ENCODE measurements at places on chromosomes 7 and 10. TPM values are rescaled to one million over a fixed set of nuclear protein-coding genes. Genes with fewer than 3 reads are reported as not detected.
A peak's percentile ranks its signal among the peaks of the same experiment; 100 is the strongest.

GRCh38 chr7:87129848-87130247 lies 22.4 kb upstream of the DMTF1 start:
- no peak for DNase-seq

GRCh38 chr10:12416344-12417050 lies 67.2 kb downstream of the CAMK1D start:
- DNase-seq: no peak

DNA sequence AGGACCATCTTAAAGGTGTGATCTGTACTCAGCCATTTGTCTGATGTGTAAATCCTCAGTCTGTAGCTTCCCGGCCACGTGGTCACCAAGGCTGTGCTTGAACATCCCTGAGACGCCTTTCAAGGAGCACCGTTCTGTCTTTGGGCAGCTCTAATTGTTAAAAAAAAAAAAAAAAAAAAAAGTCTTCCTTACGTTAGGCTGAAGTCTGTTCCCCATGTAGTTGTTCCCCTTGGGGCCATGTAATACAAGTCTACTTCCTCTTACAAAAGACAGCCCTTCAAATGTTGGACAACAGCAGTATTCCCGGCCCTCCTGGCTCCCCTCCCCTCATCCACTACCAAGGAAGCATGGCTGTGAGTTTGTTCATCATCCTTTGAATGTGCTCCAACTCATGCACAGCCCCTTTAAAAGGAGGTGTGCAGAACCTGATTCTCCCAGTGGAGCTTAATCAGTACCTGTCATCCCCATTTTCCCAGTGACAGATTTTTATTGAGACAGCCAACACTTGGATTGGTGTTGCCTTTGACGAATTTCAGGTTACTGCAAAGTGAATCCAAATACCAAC lies 392.2 kb upstream of the GALNT17 start:
- DNase-seq: no peak

GRCh38 chr7:157494506-157495176 lies 157.8 kb downstream of the DNAJB6 start:
- DNase-seq: no peak

DNA sequence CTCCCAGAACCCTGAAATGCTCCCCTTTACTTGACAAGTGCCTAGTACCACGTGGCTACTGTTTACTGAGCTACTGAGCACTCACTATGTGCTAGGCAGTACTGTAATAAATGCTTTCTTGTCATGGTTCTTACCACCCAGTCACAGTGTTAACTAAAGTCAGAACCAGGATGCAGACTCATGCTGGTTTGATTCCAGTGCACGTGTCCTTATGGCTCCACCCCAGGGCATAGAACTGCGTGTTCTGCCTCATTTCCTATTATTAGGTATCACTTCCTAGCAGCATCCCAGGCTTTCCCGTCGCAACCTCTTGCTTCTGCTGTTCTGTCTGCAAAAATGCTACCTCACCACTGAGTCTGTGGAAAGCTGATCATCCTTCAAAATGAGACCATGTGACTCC lies 71.7 kb upstream of the DOCK1 start:
- no peak for DNase-seq

GRCh38 chr7:155007947-155008346 lies 5.0 kb upstream of the PAXIP1 start:
- no peak for DNase-seq

DNA sequence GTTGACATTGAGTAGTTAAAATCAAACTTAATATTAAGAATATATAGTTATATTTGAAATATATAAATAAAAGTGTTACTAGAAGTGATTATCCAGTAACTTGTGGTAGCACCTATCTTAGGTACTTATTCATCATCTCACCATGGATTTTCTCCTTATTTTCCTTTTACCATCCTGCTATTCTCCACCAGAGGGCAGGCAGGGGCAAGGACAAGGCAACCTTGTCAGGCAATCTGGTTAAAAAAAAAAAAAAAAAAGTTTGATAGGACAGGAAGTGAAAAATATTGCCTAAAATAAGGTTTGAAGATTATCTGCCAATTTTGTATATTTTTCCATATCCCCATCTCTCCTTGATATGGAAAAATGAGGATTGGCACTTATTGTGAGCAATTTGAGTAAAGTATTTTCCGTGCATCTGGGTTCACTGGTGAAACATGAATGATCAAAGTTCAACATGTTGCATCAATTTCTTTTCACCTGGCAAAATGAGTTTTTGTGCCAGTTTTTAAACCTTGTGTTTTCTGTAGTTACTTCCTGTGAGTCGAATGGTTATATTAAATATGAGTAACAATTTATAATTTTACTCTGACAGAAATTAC lies 256.7 kb downstream of the AGMO start:
- DNase-seq: peak; percentile 53

DNA sequence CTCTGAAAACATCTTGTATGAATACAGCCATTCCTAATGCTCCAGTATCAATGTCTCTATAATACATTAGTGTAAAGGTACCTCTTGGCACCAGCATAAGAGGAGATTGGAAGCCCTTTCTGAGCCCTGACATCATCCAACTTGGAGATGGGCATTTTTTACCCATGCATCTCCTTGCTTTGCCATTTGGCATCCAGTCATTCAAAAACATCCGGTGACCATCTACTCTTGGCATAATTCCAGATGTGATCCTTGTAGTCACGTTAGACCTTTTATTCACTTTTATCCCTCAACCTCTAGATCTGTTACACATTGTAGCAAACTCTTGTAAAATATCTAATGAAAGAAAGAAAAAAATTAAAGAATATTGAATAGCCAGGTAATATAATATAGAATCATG lies 17.9 kb upstream of the SGMS1 start:
- no peak for DNase-seq

DNA sequence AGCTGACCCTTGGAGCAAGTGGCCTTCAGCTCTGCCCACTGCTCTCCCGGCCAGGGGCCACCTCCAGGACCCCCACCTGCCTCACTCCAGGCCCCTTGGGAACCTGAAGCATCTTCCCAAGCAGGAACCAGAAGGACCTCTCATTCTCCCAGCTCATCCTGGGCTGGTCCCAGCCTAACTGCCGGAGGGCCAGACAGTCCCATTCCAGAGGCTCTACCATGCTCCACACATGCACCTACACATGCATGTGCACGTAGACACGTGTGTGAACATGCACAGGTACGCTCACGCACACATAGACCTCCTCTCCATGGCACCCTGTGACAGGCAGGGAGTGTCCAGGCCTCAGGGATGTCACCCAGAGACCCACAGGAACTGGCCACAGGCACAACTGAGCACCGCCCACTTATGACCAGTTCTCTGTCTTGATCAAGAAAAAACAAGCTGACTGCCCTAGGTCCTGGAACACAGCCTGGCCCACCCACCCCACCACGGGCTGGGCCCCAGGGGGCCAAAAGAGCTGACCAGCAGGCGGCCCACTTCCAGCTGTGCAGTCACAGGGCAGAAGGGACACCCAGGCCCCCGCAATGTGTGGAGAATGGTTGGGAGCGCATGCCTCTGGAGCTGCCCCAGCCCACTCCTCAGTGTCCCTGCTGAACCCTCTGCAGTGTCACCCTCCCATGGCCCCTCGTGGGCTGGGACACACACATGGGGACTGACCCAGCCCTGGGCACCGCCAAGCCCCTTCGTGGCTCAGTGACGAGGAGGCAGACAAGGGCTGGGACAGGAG lies 43.4 kb downstream of the CAMK2B start:
- DNase-seq: no peak

DNA sequence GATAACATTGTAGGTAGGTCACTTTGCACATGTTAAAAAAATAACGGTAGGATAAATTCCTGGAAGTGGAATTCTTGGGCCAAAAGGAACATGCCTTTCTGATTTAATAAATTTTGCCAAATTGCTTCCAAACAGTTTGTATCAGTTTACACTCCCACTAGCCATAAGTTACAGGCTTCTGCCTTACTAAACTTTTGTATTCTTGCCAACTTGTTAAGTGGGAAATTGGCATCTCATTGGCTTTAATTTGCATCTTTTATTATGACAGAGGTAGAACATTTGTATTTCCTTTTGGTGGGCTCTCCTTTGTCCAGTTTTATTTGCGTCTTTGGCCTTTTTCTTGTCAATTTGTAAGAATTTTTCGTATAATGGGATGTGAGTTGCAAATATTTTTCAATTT lies 38.3 kb upstream of the FAM180A start:
- no peak for DNase-seq

- DNase-seq: no peak
These were observed 30.6 kb downstream of the JMJD1C start for GRCh38 chr10:63434866-63435854.

DNA sequence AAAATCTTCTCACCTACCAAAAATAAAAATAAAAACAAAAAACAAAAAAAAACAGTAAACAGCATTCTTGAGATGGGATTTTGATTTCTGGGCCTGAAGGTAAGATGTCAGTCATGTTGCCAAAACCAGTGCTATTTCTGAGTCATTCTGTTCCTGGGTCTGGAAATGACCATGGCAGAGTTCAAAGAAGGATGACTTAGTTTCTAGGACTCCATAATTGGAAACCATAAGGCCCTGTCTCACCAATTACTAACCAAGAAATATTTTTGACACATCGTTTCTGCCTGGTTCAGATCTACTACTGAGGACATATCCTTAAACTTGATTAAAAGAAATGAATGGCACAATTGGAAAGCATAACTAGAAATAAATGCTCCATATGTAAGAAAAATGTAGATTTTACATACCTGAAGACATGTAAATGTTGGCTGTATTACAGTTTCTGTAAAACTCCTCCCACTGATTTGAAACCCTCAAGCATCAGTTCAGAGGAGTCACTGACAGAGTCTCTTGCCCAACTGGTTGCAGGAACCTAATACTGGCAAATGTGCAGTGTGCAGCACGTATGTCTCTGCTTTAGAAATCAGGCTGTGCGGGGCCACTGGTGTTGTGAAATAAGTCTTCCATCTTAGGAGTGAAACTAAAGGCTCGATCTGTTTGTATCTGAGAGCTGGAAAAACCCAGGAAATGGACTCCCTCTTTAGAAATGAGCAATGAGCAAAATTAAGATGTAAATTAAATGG lies 84.8 kb upstream of the EGR2 start:
- DNase-seq: no peak

DNA sequence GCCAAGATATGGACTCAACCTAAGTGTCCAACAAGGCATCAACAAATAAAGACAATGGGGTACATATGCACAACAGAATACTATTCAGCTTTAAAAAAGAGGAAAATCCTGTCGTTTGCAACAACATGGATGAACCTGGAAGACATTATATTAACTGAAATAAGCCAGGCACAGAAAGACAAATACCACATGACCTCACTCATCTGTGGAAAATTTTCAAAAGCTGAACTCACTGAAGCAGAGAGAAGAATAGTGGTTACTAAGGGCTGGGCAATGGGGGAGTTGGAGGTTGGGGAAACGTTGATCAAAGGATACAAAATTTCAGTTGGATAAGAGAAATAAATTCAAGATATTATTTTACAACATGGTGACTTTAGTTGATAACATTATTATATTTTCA lies 221.4 kb upstream of the PITRM1 start:
- no peak for DNase-seq

- DNase-seq: no peak
These were observed 70.4 kb upstream of the APBB1IP start for GRCh38 chr10:26367771-26368170.

GRCh38 chr10:29199339-29199738 lies 89.5 kb upstream of the LYZL1 start:
- no peak for DNase-seq

DNA sequence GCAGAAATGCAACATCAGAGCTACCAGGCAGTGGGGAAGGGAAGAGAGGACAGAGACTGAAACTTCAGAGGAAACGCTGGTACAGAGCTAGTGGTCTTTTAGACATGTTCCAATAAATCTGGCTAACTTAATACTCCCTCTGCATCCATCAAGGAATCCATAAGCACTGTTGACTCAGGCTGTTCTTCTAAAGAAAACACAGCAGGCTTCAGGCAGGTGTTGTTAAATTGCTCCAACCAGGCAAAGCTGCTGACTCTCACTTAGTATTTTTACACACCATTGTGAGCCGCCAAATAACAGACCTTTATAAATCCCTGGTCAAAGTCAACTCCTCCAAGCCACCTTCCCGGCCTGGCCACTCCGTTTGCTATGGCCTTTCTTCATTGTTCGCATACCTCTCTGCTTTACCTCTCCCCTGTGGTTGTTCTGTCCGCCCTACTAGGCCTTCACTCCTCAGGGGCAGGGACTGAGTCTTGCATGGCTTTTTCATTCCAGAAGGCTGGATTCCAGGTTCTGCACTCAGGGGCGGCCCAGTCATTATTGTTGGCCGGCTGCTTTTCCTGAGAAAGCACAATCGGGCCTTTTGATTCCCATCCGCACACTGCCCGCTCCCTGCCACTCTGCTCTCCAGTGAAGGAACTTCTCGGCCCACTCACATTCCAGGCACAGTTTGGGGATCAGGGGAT lies 18.4 kb downstream of the CREB3L2 start:
- DNase-seq: peak; percentile 56

GRCh38 chr7:38463277-38464225 lies 167.6 kb downstream of the AMPH start:
- peak; percentile 61 for DNase-seq

GRCh38 chr7:78264105-78264504 lies 465.5 kb downstream of the PHTF2 start:
- DNase-seq: no peak

DNA sequence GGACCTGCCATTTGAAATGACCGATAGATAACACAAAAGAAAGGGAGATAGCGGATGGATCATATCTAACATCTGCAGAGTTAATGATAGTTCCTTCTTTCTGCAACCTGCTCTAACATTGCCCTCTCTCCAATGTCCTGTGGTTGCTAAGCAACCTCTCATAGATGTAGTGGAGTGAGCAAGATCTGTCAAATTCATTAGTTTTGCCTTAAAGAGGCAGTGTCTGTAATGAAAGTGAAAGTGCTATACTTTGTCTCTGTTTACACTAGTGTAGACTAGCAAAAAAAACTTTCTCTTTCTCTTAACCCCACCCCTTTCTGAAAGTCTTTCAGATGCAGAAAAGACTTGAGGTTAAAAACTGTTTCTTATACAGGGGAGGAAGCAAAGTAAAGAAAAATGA lies 1196.9 kb downstream of the SORCS3 start:
- DNase-seq: no peak

Gene AKR1C3
- 23.2 TPM for polyA plus RNA-seq

Gene NEURL1
- not detected for polyA plus RNA-seq

Gene AFAP1L2
- polyA plus RNA-seq: 3.0 TPM

Gene SEPHS1
- polyA plus RNA-seq: 17.6 TPM

Gene ZNF212
- polyA plus RNA-seq: 5.5 TPM

Gene SPDYE16
- polyA plus RNA-seq: 0.22 TPM

Gene CRPPA
- 0.51 TPM for polyA plus RNA-seq

Gene CPA2
- not detected for polyA plus RNA-seq

Gene FZD8
- 4.8 TPM for polyA plus RNA-seq

Gene PLEKHS1
- polyA plus RNA-seq: not detected

Gene AOAH
- polyA plus RNA-seq: 1.1 TPM

Gene COL28A1
- 0.35 TPM for polyA plus RNA-seq

Gene SPDYE5
- not detected for polyA plus RNA-seq

Gene CHCHD3
- 42.6 TPM for polyA plus RNA-seq

Gene IFIT3
- 7.9 TPM for polyA plus RNA-seq

Gene AS3MT
- 6.6 TPM for polyA plus RNA-seq
